ENCODE measurements at places on chromosomes 16 and 17. TPM values are rescaled to one million over a fixed set of nuclear protein-coding genes. Genes with fewer than 3 reads are reported as not detected.

- no peak for DNase-seq
Measured at GRCh38 chr16:63361032-63361624, 1324.9 kb upstream of the CDH8 start.

- peak; percentile 27 for DNase-seq
Measured at GRCh38 chr17:74133740-74134139, 69.7 kb upstream of the RPL38 start.

- no peak for DNase-seq
Measured at GRCh38 chr16:85195900-85196772, 83.9 kb upstream of the CIBAR2 start.

DNA sequence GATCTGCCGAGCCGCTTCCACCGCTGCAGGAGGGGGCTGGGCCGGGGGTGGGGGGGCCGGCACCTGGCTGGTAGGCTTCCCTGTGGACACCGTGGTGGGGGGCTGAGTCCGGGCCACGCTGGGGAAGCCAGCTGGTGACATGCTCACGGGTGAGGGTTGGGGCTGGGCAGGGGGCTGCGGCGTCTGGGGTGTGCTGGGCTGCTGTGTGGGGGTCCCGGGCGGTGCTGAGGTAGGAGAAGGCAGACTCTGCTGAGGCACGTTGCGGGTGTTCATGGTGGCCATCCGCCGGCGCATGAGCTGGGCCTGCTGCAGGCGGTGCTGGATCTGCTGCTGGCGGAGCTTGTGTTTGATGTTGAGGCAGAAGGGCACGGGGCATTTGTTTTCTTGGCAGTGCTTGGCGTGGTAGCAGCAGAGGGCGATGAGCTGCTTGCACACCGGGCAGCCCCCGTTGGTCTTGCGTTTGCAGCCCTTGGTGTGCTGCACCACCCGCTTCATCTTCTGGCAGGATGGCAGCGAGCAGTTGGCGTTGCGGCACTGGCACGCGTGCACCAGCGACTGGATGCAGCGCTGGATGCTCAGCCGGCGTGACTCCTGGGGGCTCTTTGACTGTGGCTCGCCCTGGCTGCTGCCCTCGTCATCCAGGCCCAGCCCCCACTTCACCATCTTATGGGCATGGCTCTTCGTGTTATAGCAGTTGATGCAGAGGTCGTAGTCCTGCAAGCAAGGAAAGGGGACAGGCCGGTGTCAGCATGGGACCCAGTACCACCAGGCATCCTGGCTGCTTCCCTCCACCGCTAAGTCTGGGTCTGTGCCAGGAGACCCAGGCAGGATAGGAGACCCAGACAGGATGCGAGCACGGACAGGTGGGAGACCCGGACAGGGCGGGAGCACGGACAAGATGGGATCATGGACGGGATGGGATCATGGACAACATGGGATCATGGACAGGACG, 12.1 kb upstream of the TRAP1 start:
- no peak for DNase-seq

- DNase-seq = no peak
Measured at GRCh38 chr16:23907457-23907902, 71.7 kb downstream of the PRKCB start.

The CX3CL1 gene
- total RNA-seq = 1.6 TPM

Measured in H9 (cell line).